PC-9 (cell line): ENCODE measurements at places on chromosomes 2 and 18. TPM values are rescaled to one million over a fixed set of nuclear protein-coding genes. Genes with fewer than 3 reads are reported as not detected.

Gene PARD3B
- total RNA-seq, result 7.6 and 13.2 TPM in 2 replicates

Gene ANKRD30B
- total RNA-seq, result not detected in 2 replicates

Gene TXNDC2
- total RNA-seq, result 0.11 TPM in 1 of 2 replicates, not detected in the other

Gene SNRNP27
- total RNA-seq, result 29.9 and 38.1 TPM in 2 replicates

Gene ATP8B1
- total RNA-seq, result 16.7 and 23.4 TPM in 2 replicates

Gene C2orf66
- 0.22 TPM in 1 of 2 replicates, not detected in the other for total RNA-seq

Gene AAK1
- 50.3 and 66.6 TPM in 2 replicates for total RNA-seq

Gene CXCR1
- not detected in 2 replicates for total RNA-seq

Gene HOXD11
- not detected in 2 replicates for total RNA-seq

Gene PRKAG3
- not detected in 2 replicates for total RNA-seq

Gene RAD51AP2
- not detected in 2 replicates for total RNA-seq
